Thoracic aorta (tissue), 2 donors: ENCODE measurements at places on chromosomes 11 and 22. TPM values are rescaled to one million over a fixed set of nuclear protein-coding genes. Genes with fewer than 3 reads are reported as not detected.

Gene ZBTB16
- 545 TPM for total RNA-seq

Gene FREY1
- not detected for total RNA-seq

Gene INS
- total RNA-seq, result not detected

Gene KRTAP5-1
- not detected for total RNA-seq

Gene TUB
- total RNA-seq, result 6.9 TPM

Gene DENND6B
- 4.2 TPM for total RNA-seq

- H3K4me1 ChIP-seq, result peaks cover 9% of the 10 kb centered on the region
- no peaks in the 10 kb centered on the region for H3K36me3 ChIP-seq
- H3K27me3 ChIP-seq, result no peaks in the 10 kb centered on the region
- DNase-seq, result no peak
Observed at GRCh38 chr11:91795139-91795887, 429.3 kb upstream of the FAT3 start.

GRCh38 chr11:469684-470560, 19.8 kb downstream of the PTDSS2 start:
- H3K27me3 ChIP-seq, result no peaks in the 10 kb centered on the region
- peaks cover 15% of the 10 kb centered on the region for H3K4me1 ChIP-seq
- H3K4me3 ChIP-seq, result peak overlapping the region; percentile 59
- no peaks in the 10 kb centered on the region for H3K36me3 ChIP-seq

GRCh38 chr22:29031227-29032011, 30.2 kb downstream of the C22orf31 start:
- peak overlapping the region; percentile 81 for H3K27ac ChIP-seq
- peaks cover 18% of the 10 kb centered on the region for H3K4me1 ChIP-seq
- no peaks in the 10 kb centered on the region for H3K36me3 ChIP-seq
- H3K27me3 ChIP-seq, result no peaks in the 10 kb centered on the region
- peak overlapping the region; percentile 70 for H3K4me3 ChIP-seq

- no peaks in the 10 kb centered on the region for H3K27me3 ChIP-seq
- no peaks in the 10 kb centered on the region for H3K36me3 ChIP-seq
- no peak for DNase-seq
- no peak overlapping the region for H3K4me3 ChIP-seq
Observed at GRCh38 chr11:94806419-94806818, 38.3 kb downstream of the AMOTL1 start.

GRCh38 chr11:24705474-24705873, 208.6 kb downstream of the LUZP2 start:
- DNase-seq, result no peak
- H3K36me3 ChIP-seq, result no peaks in the 10 kb centered on the region
- no peaks in the 10 kb centered on the region for H3K27me3 ChIP-seq
- H3K27ac ChIP-seq, result no peak overlapping the region
- H3K4me3 ChIP-seq, result no peak overlapping the region
- no peaks in the 10 kb centered on the region for H3K4me1 ChIP-seq

GRCh38 chr11:76287227-76287626, 80.9 kb upstream of the WNT11 start:
- no peaks in the 10 kb centered on the region for H3K27me3 ChIP-seq
- no peaks in the 10 kb centered on the region for H3K4me1 ChIP-seq
- H3K4me3 ChIP-seq, result no peak overlapping the region
- DNase-seq, result no peak
- no peak overlapping the region for H3K27ac ChIP-seq
- H3K36me3 ChIP-seq, result no peaks in the 10 kb centered on the region

DNA sequence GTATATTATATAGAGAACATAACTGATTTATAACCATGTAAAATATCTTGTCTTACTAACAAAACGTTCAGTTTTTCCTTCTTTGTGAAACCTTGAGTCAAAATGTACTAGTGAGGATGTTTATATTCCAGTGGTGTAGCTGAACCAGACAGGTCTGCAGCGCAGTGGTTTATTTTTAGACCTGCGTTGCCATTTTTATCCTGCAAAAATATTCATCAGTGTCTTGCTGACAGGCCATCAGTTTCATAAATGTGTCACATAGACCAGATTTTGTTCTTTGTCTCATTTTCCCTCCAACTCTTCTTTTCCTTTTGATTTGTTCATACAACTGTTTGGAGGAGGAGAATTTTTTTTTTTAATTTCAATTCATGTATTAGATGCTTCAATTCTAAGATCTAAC, 43.1 kb downstream of the HSD17B12 start:
- no peak overlapping the region for H3K27ac ChIP-seq
- H3K27me3 ChIP-seq, result no peaks in the 10 kb centered on the region
- H3K4me3 ChIP-seq, result peak overlapping the region; percentile 23
- no peak for DNase-seq
- peaks cover 33% of the 10 kb centered on the region for H3K4me1 ChIP-seq

DNA sequence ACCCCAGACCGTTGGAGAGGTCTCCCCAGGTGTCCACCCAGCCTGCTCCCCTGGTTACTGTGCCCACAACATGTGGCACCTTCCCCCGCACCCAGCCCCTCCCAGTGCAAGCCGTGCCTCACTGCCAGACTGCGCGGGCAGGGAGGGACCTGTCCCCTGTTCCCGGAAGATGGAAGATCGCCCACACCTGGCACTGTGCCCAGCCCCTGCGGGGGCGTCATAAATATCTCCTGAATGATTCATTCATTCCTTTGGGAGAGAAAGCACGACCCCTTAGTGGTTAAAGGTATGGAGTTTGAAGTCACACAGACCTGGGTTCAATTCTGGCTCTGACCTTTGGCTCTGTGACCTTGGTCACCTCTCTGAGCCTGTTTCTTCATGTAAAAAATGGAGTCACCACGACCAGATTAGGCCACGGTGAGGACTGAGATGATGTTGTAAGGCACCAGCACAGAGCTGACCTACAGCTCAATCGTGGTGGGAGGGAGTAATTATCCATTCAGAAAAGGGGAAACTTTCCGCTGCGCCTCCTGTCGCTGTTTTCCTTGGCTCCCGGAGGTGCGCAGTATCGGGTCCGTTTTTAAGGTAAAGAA, 497 bp upstream of the SYT12 start:
- DNase-seq, result no peak
- H3K27me3 ChIP-seq, result no peaks in the 10 kb centered on the region
- H3K4me3 ChIP-seq, result peak overlapping the region; percentile 68
- no peaks in the 10 kb centered on the region for H3K36me3 ChIP-seq

GRCh38 chr11:74671520-74672196, 59.6 kb downstream of the CHRDL2 start:
- H3K27ac ChIP-seq, result no peak overlapping the region
- no peak for DNase-seq
- H3K4me1 ChIP-seq, result peaks cover 24% of the 10 kb centered on the region
- no peaks in the 10 kb centered on the region for H3K27me3 ChIP-seq
- no peak overlapping the region for H3K4me3 ChIP-seq
- no peaks in the 10 kb centered on the region for H3K36me3 ChIP-seq

DNA sequence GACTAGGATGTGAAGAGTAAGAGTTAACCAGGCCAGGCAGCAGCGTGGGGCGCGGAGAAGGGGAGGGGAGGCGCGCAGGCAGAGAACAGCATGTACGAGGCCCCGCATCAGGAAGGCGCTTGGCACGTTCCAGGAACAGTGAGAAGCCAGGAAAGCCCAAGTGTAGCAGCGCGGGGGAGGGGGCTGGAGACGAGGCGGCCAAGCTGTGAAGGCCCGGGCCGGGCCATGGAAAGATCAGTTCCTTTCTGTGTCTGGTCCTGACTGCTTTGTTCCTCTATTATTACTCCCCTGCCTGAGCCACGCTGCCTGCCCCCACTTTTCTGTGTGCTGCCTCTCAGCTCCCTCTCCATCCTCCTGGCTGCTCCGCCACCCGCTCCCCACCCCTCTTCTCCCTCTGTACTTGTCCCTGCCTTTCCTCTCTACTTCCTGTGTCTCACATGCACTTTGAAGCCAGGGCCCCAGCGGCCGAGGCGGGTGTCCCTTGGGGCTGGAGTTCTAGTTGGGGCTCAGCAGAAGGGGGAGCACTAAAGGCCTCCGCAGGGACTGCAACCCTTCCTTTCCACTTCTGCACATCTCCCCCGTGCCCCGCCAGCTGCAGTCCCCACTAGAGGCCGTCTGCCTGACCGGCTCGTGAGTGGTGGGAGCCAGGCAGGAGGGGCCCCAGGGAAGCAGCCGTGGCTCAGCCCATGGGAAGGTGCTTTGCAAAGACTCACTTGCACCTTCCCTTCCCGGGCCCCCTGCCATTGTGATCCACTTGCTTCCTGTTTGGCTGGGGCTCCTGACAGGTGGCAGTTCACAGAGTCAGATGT, 63.7 kb downstream of the PRDM11 start:
- peak overlapping the region; percentile 89 for H3K27ac ChIP-seq
- no peaks in the 10 kb centered on the region for H3K27me3 ChIP-seq
- peaks cover 11% of the 10 kb centered on the region for H3K36me3 ChIP-seq
- peaks cover 25% of the 10 kb centered on the region for H3K4me1 ChIP-seq

DNA sequence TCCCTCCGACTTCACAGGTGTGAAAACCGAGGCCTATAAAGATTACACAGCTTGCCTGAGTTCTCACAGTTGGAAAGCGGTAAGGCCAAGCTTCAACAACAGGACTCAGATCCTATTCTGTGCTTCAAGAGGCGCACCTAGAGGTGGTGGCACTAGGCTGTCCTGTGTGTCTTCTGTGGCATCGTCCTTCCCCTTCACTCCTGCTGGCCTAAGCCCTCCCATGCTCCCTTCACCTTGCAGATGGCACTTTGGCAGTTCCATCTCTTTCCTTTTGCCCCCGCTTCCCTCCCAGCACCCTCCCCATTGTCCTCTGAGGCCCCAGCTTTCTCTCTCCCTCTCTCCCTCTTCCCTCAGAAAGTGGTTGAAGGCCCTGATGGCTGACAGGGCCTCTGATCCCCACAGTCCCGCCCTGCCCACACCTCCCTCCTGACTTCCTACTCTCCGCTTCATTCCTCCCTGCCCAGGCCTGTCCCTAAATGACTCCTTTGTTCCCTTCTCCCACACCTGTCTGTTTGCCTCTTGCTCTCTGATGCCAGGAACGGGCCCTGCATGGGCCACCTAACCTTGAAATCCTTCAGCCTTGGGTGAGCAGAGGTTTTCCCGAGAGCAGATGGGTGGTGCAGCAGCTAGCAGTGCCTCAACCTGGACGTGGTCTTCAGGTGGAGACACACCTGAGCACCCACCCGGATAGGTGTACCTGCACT, 5.8 kb downstream of the TRIM29 start:
- H3K27me3 ChIP-seq, result no peaks in the 10 kb centered on the region
- H3K4me3 ChIP-seq, result no peak overlapping the region
- no peak for DNase-seq
- no peak overlapping the region for H3K27ac ChIP-seq
- H3K36me3 ChIP-seq, result no peaks in the 10 kb centered on the region

GRCh38 chr11:69818603-69819441, at the start of gene FGF3:
Gene FGF3, minus strand, starts transcription at chr11:69819416. Its CDS starts 483 bp downstream, at chr11:69818933.
- H3K4me1 ChIP-seq, result no peaks in the 10 kb centered on the region
- H3K27me3 ChIP-seq, result peaks cover 3% of the 10 kb centered on the region
- DNase-seq, result no peak
- no peaks in the 10 kb centered on the region for H3K36me3 ChIP-seq
- no peak within 1 kb of the TSS for H3K4me3 ChIP-seq

DNA sequence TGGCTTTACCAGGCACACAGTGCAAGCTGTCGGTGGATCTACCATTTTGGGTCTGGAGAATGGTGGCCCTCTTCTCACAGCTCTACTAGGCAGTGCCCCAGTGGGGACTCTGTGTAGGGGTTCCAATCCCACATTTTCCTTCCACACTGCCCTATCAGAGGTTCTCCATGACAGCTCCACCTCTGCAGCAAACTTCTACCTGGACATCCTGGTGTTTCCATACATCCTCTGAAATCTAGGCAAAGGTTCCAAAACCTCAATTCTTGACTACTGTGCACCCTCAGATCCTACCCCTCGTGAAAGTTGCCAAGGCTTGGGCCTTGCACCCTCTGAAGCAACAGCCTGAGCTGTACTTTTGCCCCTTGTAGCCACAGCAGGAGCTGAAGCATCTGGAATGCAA, 108.1 kb downstream of the SOX6 start:
- DNase-seq, result no peak
- no peak overlapping the region for H3K27ac ChIP-seq
- H3K4me1 ChIP-seq, result no peaks in the 10 kb centered on the region
- H3K27me3 ChIP-seq, result no peaks in the 10 kb centered on the region
- H3K4me3 ChIP-seq, result no peak overlapping the region
- H3K36me3 ChIP-seq, result no peaks in the 10 kb centered on the region

DNA sequence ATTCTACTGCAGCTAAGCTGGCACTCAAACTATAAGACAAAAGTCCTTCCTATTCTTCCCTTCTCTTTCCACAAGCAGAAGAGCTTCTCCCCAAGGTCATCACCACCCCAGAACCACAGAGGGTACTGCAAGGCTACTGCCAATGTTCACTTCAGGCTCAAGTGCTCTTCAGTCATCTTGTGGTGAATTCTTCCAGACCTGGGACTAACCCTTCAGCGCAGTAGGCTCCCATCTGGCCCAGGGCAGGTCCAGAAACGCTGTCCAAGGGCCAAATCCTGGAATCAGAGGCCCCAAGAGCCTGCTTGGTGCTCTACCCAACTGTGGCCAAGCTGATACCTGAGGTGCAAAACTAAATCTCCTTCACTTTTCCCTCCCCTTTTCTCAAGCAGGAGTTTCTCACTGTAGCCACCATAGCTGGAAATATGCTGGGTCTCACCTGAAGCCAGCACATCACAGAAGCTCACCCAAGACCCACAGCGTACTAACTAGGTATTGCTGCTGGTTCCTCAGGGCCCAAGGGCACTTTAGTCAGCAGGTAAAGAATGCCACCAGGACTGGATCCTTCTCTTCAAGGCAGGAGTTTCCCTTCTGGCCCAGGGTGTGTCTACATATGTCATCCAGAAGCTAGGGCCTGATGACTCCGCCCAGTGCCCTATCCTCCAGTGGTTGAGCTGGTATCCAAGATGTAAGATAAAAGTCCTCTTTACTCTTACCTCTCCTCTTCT, 27.8 kb downstream of the FCHSD2 start:
- no peak overlapping the region for H3K4me3 ChIP-seq
- H3K36me3 ChIP-seq, result no peaks in the 10 kb centered on the region
- no peak for DNase-seq
- no peaks in the 10 kb centered on the region for H3K4me1 ChIP-seq
- H3K27me3 ChIP-seq, result no peaks in the 10 kb centered on the region

DNA sequence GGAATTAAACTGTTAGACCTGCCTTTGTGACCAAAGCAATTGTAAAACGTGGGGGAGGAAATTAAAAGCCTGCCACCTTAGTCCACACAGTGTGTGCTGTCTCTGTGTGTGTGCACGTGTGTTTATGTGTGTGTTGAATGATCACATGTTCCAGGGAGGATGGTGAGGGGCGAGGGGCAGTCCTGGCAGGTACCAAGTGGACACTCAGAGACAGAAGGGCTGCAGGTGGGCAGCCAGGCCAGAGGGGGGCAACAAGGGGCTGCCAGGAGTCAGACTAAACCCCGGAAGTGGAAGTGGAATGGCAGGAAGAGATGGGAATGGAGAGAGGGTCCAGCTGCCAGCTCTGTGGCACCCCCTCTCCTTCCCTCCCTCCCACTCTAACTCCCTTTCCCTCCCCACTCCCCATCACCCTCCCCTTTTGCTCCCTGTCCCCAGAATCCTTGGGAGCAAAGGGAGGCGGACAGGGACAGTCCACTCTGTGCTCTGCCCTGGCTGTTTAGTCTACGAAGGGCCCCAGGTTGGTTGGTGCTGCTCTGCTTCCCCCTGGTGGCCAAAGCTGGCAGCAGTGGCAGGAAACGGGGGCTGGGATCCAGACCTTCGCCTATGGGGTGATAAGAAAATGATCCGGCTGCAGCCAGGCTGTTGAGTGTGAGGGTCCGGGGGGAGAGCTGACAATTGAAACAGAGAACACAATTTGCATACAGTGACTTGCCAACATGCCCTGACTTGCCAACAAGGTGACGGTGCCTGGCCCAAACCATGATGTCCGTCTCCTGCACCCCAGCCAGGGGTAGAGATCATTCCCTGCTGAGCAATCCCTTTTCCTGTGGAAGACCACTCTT, 24.4 kb downstream of the P2RY2 start:
- H3K36me3 ChIP-seq, result no peaks in the 10 kb centered on the region
- peak overlapping the region; percentile 22 for H3K27ac ChIP-seq
- no peaks in the 10 kb centered on the region for H3K27me3 ChIP-seq
- H3K4me1 ChIP-seq, result peaks cover 6% of the 10 kb centered on the region

- no peaks in the 10 kb centered on the region for H3K4me1 ChIP-seq
- no peak for DNase-seq
- H3K27ac ChIP-seq, result no peak overlapping the region
- no peaks in the 10 kb centered on the region for H3K27me3 ChIP-seq
- H3K36me3 ChIP-seq, result no peaks in the 10 kb centered on the region
Observed at GRCh38 chr22:30773919-30774318, 79.2 kb downstream of the OSBP2 start.
